ENCODE measurements at places on chromosomes 7 and 10.
A peak's percentile ranks its signal among the peaks of the same experiment; 100 is the strongest.

DNA sequence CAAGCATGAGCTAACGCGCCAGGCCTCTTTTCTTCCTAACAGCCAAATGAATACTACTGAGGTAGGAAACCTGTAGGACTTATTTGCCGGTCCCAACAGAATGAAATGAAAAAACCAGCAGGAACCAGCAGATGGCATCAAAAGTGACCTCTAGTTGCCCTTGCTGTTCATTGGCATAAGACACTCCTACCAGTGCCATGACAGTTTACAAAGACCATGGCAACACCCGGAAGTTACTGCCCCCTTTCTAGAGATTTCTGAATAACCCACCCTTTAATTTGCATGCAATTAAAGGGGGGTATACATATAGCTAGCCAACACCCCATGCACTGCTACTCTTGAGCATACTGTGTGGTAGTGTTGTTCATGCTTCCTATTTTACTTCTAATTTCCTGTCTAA, 65.2 kb downstream of the ATE1 start:
- DNase-seq: no peak

DNA sequence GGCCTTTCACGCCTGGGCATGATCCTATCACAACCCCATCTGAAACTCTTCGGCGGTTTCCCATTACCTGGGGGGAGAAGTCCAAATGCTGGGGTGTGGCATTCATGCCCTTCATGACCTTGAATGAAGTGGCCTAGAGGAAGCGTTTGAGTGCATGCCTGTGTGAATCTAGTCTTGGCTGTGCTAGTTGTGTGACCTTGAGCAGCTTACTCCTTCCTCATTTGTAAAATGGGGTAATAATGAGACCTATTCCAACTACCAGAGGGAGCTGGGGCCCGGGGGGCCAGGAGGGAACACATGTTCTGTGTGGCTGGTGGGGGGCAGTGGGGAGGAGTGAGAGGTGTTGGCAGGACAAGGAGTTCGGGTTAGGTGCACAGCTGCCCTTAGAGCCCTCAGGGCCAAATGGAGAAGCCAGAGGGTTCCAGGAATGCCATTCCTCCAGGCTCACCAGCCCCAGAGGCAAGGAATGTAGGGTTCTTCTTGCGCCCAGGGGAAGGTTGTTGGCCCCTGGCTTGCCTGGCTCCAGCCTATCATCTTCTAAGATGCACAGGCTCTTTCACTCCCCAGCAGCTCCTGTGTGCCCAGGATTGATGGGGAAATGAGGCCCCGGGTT, 21.3 kb upstream of the TBRG4 start:
- DNase-seq: no peak

- no peak for DNase-seq
These were observed 62.0 kb upstream of the IGFBP3 start for GRCh38 chr7:45982907-45983719.

DNA sequence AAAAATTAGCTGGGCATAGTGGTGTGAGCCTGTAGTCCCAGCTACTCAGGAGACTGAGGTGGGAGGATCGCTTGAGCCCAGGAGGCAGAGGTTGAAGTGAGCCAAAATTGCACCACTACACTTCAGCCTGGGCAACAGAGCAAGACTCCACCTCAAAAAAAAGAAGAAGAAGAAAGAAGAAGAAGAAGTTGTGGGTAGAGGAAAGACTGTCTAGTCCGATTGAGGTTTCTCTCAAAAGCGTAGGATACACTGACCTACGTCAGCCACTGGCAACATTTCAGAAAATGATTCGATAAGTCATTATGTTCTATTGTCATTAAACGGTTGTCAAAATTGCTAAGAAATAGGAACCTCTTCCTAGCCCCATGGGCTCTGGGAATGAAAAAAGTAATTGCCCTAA, 22.3 kb upstream of the RHBDD2 start:
- DNase-seq: no peak

DNA sequence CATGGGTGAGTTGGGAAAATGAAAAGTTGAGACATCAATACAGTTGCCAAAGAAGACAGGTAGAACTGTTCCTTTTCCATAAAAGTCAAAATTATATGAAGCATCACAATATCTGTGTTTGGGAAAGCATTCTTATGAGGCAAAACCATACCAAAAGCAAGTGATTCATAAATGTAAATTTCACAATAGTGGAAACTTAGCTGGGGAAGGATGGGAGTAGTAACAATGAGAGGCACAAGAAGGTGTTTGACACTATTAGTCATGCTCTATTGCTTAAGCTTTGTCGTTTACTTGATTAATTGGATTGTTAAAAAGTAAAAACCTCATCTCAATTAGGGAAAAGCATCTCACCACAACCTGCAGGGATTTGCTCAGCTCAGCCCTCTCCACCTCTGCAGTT, 240.2 kb downstream of the C7orf25 start:
- no peak for DNase-seq

GRCh38 chr7:124029396-124030188, 3.3 kb downstream of the TMEM229A start:
- no peak for DNase-seq

DNA sequence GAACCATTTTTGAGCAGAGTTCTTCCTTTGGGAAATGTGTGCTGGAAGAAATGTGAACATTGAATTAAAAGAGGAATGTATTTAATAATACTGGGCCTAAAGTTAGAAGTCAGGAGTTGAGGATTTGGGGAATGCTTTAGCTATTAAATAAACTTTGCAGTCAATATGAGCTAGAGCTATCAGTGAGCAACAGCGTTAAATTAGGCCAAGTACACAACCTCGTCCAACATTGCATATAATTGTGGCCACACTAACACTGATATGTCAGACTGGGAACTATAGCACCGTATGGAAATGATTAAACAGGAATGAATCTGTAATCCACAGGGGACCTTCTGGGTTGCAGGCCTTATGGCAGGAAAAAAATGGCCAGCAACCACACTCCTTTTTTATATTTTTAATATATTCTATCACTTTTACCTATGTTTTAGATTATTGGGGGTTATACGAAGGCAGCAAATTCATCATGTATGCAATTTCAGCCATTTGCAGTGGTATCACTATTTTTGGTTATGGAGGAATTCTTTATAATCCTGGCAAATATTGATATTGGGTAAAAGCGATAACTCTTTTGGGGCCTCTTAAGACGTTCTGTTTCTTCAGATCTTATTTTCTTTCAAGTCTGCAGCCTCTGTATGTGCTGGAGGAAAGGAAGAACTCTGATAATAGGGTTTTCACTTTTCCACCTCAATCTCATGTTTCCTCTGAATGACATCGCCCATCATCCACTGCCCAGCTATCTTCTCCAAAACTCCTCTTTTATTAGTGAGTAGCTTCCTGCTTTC, 236.3 kb upstream of the PLXDC2 start:
- DNase-seq: no peak

DNA sequence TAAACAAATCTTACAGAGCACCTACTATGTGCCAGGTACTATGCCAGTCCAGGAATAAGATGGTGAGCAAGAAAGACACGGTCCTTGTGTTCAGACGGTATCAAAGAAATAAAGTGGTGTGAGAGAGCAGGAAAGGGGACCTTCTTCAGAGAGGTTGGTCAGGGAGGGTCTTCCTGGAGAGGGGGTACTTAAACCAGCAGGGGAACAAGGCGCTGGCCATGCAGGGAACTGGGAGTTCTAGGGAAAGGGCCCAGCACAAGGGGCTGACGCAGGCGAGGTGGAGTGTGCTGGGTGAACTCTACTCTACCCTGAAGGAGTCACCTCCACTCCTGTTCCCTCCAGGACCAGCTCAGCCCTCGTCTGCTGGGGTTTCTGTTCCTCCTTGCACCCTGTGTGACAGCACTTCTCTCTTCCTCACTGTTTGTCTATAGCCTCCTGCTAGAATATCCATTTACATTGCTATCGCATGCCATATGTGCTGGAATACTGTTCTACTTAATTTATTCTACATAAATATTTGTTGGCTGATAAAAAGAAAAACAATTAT, 73.5 kb downstream of the AOAH start:
- no peak for DNase-seq

- no peak for DNase-seq
These were observed 17.4 kb downstream of the SNX8 start for GRCh38 chr7:2296832-2297231.

- DNase-seq: peak; percentile 57
These were observed 56.5 kb downstream of the FIGNL1 start for GRCh38 chr7:50393547-50394252.

DNA sequence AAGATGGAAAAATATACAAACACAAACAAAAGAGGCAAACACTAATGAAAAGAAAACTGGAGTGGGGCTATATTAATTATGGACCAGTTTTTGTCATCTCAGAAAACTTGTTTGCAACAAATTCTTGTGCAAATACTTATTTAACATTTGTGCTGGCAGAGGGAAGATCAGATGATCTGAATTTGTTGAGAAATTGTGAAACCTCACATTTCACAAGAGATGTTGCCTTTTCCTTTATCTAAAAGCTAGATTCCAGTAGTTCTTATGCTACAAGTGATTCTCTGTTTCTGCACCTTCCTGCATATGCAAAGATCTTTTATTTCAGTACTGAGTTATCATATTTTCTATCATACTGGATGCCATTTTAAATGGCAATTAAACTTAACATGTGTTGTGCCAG, 320.7 kb downstream of the SUGCT start:
- DNase-seq: no peak

GRCh38 chr10:61993711-61994401, 92.4 kb downstream of the ARID5B start:
- no peak for DNase-seq

GRCh38 chr7:18421297-18422002, 74.1 kb upstream of the HDAC9 start:
- no peak for DNase-seq

DNA sequence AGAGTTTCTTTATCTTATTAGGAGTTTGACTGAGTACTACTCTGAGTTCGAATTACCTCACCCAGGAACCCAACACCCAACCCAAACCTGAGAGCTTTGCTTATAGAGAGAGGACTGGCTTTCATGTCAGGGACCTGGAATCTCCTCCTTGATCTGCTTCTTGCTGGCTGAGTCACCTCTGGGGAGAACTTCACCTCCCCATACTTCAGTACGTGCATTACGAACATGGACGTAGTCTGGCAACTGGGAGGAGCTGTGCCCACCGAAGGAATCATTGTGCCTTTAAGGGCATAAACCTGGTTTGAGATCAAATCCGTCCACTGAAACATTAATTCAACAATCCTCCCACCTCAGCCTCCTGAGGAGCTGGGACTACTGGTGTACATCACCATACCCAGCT, 12.2 kb upstream of the PSAP start:
- DNase-seq: no peak

DNA sequence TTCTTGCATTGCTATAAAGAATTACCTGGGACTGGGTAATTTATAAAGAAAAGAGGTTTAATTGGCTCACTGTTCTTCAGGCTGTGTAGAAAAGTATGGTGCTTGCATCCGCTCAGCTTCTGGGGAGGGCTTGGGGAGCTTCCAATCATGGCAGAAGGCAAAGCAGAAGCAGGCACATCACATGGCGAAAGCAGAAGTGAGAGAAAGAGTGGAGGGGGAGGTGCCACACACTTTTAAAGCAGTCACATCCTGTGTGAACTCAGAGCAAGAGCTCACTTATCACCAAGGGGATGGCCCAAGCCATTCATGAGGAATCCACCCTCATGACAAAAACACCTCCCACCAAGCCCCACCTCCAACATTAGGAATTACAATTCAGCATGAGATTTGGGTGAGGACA, 303.5 kb downstream of the OTUD1 start:
- no peak for DNase-seq
